ENCODE measurements at places on chromosomes 1 and 21. TPM values are rescaled to one million over a fixed set of nuclear protein-coding genes. Genes with fewer than 3 reads are reported as not detected.

DNA sequence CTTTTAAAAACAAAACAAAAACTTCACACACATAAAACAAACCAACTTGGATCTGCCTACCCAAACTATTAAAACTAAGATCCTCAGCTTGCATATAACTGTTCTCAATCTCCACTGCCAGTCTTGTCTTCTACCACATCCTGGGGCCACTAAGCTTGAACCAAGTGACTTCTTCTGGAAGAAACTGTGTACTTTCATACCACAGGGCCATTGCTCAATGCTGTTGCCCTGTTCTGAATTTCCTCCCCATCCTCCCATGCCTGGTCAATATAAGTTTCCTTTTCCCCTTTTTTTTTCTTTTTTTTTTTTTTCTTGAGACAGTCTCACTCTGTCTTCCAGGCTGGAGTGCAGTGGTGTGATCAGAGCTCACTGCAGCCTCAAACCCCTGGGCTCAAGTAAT lies 109.9 kb downstream of the KIAA0319L start:
- DNase-seq, result no peak

- no peak for DNase-seq
These were observed 411.6 kb upstream of the NEGR1 start for GRCh38 chr1:72693899-72694298.

The NASP gene
- total RNA-seq, result 214 TPM

GRCh38 chr1:181482521-181483284 lies 614 bp upstream of the CACNA1E start:
- DNase-seq, result peak; percentile 60

GRCh38 chr1:225156254-225156653 lies 226.8 kb downstream of the DNAH14 start:
- no peak for DNase-seq

DNA sequence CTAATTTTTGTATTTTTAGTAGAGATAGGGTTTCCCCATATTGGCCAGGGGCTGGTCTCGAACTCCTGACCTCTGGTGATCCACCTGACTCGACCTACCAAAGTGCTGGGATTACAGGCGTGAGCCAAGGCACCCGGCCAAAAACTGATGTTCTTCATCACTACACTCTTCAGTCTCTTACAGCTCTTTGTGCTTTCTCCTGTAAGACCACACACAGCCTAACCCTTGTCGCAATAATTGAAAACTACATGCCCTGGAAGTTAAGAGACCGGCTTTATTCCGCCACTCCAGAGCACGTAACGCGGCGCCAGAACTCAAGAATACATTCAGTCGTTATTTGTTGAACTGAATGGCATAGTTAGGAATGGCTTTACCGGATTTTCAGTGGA lies 552 bp downstream of the GPATCH4 start:
- no peak for DNase-seq

The VWA5B1 gene
- total RNA-seq, result not detected

DNA sequence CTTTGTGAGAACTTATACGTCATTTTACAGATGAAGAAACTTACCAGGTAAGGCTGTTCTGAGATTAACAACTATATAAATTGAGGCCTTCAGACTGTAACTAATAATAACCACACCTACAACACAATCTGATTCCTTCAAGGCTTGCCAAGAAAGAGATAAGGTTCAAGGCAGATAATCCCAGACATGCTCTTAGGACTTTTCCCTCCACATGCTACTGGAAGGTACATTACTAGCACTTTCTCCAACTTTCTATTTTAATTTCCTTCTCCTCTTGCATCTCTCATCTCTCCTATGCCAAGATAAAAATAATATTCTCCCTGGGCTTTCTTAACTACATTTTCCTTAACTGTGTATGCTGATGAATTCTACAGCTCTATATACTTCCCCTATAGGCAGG lies 18.9 kb upstream of the NRAS start:
- no peak for DNase-seq

The MATN1 gene
- 1.0 TPM for total RNA-seq

The KRTAP10-2 gene
- not detected for total RNA-seq

DNA sequence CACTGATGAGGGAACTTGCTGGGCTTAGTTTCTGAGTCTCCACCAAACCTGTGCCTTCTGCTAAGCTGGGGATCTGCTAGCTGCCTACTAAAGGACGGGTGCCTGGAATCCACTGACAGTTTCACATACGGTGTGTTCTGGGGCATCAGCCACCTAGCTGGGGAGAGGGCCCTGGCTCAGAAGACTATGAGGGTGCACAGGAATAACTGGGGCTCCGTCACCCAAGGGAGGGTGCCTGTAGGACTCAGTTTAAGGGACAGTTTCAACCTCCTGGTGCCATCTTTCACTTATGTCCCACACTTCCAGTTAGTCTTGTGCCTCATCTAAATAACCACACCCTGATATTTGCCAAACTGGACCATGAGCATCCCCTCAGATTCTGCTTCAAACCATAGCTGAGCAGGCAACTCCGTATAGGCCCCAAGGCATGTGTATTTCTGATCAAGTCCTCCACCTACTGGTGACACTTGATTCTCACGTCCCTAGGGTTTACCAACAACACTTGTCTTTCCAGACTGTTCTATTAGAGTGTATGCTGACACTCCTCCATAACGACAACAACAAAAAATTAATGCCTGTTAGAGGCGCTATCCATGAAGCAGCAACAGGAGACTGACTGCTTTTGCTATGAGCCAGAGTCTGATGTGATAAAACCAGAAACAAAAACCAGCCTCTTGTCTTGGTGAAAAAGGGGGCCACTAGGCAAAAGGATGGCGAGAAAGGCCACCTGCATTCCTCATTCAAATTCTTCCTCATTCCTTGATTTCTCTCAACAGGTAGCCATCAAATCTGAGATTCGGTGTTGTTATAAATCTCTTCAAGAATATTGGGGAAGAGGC lies 55.0 kb upstream of the PAXBP1 start:
- DNase-seq, result peak; percentile 30

DNA sequence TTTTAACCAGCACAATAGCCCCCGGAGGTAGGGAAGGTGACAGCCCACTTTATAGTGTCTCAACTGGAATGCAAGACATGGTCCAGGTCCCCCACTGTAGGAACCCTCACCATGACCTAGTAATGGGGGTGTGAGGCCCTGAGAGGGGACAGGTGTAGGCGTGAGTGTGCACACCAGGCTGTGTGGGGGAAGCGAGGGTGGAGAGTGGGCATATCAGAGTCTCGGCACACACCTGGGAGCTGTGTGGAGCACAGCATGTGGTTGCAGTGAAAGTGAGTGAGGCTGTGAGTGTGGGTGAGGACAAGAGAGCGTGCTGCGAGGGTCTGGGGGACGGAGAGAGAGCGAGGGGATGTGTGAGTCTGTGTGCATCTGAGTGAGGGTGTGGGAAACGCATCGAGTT lies 17.1 kb upstream of the RSPO1 start:
- DNase-seq, result no peak

- DNase-seq, result no peak
These were observed 780.6 kb downstream of the LTN1 start for GRCh38 chr21:28212061-28212460.

DNA sequence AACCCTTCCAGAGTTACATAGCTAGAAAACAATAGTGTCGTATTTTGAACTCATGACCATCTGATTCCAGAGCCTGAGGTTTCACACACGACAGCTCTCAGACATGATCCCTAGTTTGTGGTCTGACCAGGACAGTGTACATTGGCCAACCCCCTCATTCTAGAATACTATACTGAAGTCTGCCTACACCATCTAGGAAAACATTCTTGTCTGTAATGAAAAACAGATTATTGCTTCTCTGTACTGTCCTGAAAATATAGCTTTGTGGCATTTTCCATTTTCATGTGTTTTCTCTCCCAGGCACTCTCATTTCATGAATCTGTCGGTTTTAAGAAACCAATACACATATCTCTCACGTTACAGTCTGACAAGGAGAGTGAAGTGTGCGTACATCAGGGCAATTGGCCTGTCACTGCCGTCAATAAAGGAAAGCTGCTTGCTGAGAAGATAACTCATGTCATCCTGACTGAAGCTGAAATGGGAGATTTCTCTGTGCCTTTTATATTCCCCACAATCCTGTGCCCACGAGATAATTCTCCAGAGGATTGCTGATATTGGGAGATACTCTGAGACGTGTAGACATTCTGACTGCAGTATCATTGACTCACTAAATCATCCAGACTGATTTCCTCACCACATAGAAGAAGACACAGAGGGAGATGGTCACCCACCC lies 585.6 kb downstream of the PLPP3 start:
- no peak for DNase-seq

- no peak for DNase-seq
These were observed 11.8 kb downstream of the UBE2T start for GRCh38 chr1:202329891-202330290.

DNA sequence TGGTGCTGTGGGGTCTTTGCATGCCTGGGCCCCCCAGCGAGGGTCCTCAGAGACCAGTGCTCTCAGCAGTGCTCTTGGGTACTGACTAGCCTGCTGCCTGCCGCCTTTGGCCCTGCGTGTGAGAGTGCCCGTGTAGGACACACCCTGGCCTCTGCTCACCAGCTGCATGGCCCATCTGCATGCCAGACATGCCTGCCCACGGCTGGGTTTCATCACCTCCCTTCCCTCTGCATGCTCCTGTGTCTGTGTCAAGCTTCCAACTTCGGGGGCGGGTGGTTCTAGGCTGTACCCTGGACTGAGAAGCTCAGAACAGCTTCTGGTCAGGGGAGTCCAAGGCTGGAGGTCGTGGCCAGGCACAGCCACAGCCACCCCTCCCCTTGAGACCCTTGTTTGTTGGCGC lies 56.9 kb downstream of the PTPRF start:
- no peak for DNase-seq

- DNase-seq, result no peak
These were observed 935 bp downstream of the KCNK2 start for GRCh38 chr1:215083383-215083961.

DNA sequence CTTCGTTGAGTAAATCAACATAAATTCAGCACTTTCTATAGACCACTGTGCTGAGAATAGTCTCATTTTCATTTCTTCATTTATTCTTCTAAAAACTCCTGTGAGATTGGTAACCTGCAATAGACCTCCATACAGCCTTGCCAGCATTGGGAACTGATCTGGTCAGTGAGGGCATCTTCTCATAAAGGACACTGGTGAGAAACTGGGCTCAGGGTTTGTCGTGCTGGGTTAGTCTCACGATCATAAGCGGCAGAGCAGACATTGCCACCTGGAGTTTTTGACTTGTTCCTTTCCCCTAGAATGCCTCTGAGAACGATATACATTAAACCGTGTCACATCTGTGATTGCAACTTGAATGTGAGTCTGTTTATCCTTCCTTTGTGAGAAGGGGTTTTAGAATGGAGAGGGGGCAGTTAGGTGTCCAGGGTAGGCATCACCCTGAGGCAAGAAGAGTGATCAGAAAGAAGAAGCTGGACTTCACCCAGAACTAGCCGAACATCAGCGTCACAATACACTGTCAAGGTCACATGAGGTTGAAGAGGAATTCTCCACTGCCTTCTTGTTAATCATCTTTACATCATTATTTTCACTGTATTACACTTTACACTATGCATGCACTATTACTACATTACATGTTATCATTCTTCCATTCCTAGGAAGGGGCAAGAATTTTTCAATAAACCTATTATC lies 1.4 kb upstream of the TTLL7 start:
- no peak for DNase-seq

The TATDN3 gene
- total RNA-seq, result 18.2 TPM

The S100A8 gene
- not detected for total RNA-seq

All from activated T-cell treated with anti-CD3 and anti-CD28 coated beads, Interleukin-2, amount 50 U/mL, for 72 hours (primary cell).